ENCODE measurements at places on chromosomes 7 and 10. TPM values are rescaled to one million over a fixed set of nuclear protein-coding genes. Genes with fewer than 3 reads are reported as not detected.

The SPRN gene
- total RNA-seq, result 0.12 TPM

The AZGP1 gene
- total RNA-seq, result not detected

The ZNF511 gene
- 59.6 TPM for total RNA-seq

The POM121 gene
- 9.8 TPM for total RNA-seq

The H2BK1 gene
- not detected for total RNA-seq

The DYNC1I1 gene
- 0.06 TPM for total RNA-seq

The DNAAF5 gene
- 83.6 TPM for total RNA-seq

The PDCD11 gene
- 35.2 TPM for total RNA-seq

The CTAGE8 gene
- total RNA-seq, result 9.5 TPM

The CYP2C9 gene
- total RNA-seq, result 1.0 TPM

The IFIT3 gene
- 5.3 TPM for total RNA-seq

The CDK1 gene
- 141 TPM for total RNA-seq

The ANKRD30A gene
- total RNA-seq, result not detected

The TFEC gene
- total RNA-seq, result not detected

The LMTK2 gene
- total RNA-seq, result 10.6 TPM

The GFRA1 gene
- total RNA-seq, result 42.7 TPM

The HEPACAM2 gene
- total RNA-seq, result not detected

The GRID2IP gene
- total RNA-seq, result not detected

The DAGLB gene
- 7.3 TPM for total RNA-seq

The LEP gene
- not detected for total RNA-seq

The SPAM1 gene
- not detected for total RNA-seq

The ANKRD61 gene
- total RNA-seq, result not detected

The NME8 gene
- total RNA-seq, result not detected

The VSIR gene
- 8.6 TPM for total RNA-seq

The PAPOLB gene
- not detected for total RNA-seq

The NCAPG2 gene
- total RNA-seq, result 30.1 TPM

The PNLIPRP1 gene
- total RNA-seq, result not detected

The PNLIPRP3 gene
- not detected for total RNA-seq

The ADARB2 gene
- total RNA-seq, result under 0.01 TPM

The ZNF425 gene
- total RNA-seq, result 0.87 TPM

The MYOF gene
- 208 TPM for total RNA-seq

The REEP3 gene
- 45.9 TPM for total RNA-seq

The MACC1 gene
- total RNA-seq, result 33.2 TPM

The WAC gene
- total RNA-seq, result 54.8 TPM

The EGR2 gene
- not detected for total RNA-seq

The SNCG gene
- total RNA-seq, result 3.1 TPM

The ZNF727 gene
- total RNA-seq, result not detected

The PON1 gene
- not detected for total RNA-seq

The GNAT3 gene
- total RNA-seq, result not detected

The OR13A1 gene
- not detected for total RNA-seq

The ZFYVE27 gene
- total RNA-seq, result 13.5 TPM

The POU6F2 gene
- total RNA-seq, result not detected

The ACSL5 gene
- total RNA-seq, result 3.3 TPM

The THSD7A gene
- total RNA-seq, result 2.0 TPM

The SFRP4 gene
- not detected for total RNA-seq

The IFIT1B gene
- not detected for total RNA-seq

The TSPAN12 gene
- 6.7 TPM for total RNA-seq

The MMD2 gene
- total RNA-seq, result not detected

The HOXA4 gene
- 14.6 TPM for total RNA-seq

The SKIDA1 gene
- 0.52 TPM for total RNA-seq

The INSYN2A gene
- total RNA-seq, result 0.29 TPM

The SLC26A3 gene
- total RNA-seq, result not detected

The MSMB gene
- total RNA-seq, result not detected

The OR9A2 gene
- total RNA-seq, result not detected
